ENCODE measurements at places on chromosomes 5 and 9.

DNA sequence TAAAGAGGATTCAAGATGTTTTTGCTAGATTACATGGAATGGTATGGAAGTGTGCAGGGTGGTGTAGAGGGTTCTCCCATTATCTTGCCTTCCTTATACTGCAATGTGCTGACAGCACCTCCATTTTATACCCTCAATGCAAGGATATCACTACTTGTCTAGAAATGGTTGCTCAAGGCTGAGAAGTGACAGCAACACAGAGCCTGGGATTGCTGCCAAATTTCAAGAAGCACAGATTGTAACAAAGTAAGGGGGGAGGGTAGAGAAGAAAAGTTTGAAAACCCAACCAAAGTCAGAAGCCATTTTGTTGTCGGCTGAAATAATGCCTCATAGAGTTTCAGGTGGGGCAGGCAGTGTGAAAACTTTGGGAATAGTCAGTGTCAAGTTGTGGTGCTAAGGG lies 29.8 kb downstream of the PCDHAC2 start:
- no peak for DNase-seq

- no peak for DNase-seq
Observed at GRCh38 chr9:98455256-98456155, 200.1 kb upstream of the TBC1D2 start.

GRCh38 chr5:133691448-133691847 lies 79.1 kb upstream of the FSTL4 start:
- no peak for DNase-seq

DNA sequence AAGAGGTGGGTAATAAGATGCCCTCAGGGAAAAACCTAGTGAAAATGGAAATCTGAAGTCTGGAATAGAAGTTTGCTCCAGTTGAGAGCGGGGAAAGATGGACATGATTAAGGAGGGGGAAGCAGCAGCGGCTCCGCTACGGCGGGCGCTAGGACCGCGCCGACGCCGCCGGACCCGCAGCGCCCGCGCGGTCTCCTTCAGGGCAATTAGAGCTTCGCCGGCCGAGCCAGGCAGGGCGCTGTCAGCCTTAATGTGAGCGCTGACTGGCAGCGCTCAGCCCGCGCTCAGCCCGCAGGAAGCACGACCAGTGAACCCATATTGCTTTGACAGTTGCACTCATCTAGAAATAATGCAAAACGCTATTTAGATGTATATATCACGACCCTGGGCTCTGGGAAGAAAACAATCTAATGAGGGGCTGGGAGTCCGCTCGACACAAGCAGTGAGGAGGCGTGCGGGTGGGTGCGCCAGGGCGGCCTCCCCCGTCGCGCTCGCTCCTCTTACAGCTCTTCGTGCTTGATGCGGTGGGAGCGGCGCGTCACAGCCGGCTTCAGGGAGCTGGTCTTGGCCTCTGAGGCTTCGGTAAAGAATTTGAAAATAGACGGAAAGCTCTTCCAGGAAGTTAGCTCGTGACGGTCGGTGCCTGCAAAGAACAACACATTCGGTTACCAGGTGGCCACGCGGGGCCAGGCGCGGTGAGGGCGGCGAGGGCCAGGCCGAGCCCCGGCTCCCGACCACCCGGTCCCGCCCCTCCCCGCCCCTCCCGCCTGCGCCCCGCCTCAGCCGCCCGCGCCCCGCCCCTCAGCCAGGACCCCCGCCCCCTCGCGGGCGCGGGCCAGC lies 37.7 kb downstream of the NR2F1 start:
- peak; percentile 31 for DNase-seq

DNA sequence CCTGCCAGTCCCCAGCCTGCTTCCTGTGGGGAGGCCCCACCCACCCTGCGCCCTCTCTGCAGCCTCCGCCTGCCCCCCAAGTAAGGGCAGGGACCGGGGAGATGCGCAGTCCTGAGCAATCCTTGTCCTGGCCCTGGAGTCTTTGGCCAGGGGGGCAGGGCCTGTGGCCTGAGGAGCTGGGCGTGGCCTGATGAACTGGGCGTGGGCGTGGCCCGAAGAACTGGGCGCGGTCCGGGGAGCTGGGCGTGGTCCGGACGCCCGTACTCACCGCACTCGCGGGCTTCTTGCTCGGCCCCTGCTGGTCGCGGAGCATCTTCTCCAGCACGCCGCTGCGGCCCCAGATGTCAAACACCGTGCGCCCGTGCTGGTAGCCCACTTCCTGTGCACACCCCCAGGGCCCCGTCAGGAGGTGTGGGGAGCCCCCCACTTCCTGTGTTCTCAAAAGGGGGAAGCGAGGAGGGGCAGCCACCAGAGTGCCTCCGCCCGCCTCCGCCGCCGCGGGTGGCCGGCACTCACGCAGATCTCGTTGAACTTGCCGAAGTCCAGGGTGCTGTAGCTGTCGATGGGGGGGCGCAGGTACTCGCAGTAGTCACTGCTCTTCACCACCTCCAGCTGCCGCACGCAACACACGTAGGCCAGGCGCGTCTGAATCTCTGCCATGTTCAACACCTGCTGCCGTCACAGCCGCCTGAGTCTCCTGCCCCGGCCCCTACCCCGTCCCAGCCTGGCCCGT lies 2.7 kb upstream of the NSMF start:
- peak; percentile 69 for DNase-seq

GRCh38 chr5:139108063-139108824 lies 89.9 kb downstream of the SIL1 start:
- no peak for DNase-seq

DNA sequence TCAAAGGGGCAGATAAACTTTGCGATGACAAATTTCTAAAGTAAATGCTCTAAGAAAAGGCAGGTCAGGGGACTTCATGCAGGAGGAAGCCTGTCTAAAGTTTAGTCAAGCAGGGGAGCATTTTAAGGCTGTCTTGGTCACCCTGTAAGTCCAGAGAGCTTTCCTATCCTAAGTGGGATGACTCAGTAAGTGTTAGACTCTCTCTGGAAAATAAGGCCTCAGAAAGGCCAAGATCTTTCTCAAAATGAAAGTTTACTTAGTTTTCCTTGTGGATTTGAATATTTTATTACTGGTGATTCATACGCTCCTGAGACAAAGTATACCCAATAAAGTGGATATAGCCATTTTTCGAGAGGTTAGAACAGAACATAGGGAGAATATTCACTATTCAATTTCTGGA lies 806.9 kb upstream of the CDH9 start:
- no peak for DNase-seq

DNA sequence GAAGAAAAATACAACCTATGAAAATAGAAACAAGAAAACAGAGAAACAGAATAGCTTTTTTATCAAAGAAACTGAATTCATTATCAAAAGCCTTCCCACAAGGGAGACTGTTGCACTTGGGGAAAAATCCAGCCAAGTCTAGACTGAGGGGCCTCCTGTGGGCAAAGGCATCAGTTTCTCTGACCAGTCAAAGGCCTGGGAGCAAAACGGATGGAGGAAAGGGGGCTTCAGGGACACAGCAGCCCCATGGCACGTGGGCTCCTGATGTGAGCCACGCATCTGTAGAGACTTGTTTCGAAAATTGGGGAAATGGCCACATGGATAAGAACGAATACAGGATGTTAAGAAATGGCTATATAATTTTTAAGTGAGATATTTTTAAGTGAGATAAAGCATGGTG lies 21.1 kb downstream of the ZDHHC11B start:
- DNase-seq = no peak

- no peak for DNase-seq
Observed at GRCh38 chr9:4108754-4109465, 191.0 kb downstream of the GLIS3 start.

DNA sequence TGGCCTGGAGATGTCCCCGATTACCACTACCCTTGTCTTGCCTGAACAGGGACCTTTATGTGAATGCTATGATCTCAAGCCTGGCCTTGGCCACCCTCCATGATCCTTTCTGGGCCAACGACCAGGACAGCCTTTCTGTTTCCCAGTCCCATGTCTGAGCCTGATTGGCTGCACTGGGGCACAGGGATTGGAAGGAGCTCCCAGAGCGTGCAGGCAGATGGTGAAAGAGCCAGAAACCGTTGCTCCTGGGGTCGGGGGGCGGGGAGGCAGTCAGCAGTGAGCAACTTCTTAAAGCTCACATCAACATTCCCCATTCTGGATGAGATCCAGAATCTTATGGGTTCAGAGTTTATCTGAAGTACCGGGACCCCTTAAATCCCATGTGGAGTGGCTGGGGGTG lies 84.4 kb downstream of the INSYN2B start:
- no peak for DNase-seq

GRCh38 chr5:141848744-141849414 lies 29.3 kb downstream of the PCDH1 start:
- peak; percentile 34 for DNase-seq

DNA sequence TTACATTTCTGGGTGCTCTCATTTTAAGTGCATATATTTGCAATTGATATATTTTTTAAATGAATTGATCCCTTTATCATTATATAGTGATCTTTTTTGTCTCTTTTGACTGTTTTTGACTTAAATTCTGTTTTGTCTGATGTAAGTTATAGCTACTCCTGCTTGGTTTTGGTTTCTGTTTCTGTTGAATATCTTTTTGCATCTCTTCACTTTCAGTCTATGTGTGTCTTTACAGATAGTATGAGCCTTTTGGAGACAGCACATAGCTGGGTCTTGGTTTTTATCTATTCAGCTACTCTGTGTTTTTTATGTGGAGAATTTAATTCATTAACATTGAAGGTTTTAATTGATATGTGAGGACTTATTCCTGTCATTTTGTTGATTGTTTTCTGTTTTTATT lies 311.3 kb downstream of the SPATA31D1 start:
- DNase-seq = no peak

GRCh38 chr5:158988987-158989730 lies 110.6 kb downstream of the EBF1 start:
- no peak for DNase-seq

DNA sequence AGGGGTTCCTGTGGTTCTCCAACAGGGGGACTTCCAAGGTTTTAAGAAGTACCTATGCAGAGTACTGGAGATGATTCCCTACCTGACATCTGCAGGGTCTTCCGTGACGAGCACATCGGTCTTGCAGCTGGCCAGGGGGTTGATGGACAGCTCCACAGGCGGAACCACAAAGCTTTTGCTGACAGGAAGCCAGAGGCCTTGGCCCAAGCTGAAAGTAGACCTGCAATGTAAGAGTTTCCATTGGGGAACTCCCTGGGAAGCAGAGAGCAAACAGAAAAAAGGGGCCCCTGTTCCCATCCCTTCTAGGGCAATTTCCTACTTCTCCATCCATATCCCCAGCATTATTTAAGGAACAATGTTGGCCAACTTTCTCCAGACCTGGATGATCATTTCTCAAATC lies 288.0 kb downstream of the TRIM32 start:
- no peak for DNase-seq

GRCh38 chr5:83085106-83085505 lies 7.8 kb downstream of the XRCC4 start:
- no peak for DNase-seq

DNA sequence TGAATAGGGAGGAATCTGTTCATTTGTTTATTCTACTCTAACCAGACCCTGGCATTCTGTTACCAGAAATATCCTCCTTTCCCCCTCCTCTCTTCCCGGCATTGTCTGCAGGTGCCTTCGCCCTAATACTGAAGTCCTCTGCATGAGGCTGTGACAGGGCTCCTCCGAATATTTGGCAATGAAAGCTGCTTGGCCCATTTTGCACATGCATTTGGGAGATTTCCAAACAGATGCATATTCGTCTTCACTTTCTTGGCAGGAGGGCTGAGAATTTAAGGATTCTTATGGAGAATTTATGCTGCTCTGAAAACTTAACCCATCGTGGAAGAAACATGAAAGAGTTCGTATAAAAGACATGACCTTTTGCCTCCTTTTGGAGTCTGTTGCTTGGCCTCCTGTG lies 484.0 kb downstream of the ZNF608 start:
- no peak for DNase-seq

- DNase-seq = no peak
Observed at GRCh38 chr5:43119771-43120170, 943 bp upstream of the ZNF131 start.

DNA sequence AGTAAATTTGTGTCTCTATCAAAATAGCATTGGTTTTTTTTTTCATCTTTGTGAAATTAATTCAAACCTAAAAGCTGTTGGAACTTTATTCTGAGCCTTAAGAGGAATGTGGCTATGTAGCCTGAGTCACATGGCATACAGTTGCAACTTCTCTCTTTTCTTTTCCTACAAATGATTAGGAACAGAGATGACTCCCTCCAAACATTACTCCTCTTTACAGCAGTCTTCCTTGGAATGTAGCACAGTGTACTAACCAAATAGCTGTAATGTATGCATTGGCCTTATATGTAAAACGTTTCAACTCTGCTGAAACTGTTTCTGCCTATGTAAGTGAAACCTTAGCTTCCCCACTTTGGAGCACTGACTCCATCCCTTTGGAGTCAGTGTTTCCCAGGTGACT lies 100.9 kb upstream of the MAP1B start:
- no peak for DNase-seq

- DNase-seq = no peak
Observed at GRCh38 chr9:89518466-89519365, 20.8 kb upstream of the SEMA4D start.

GRCh38 chr5:68176802-68177479 lies 38.6 kb upstream of the PIK3R1 start:
- DNase-seq = no peak

- DNase-seq = no peak
Observed at GRCh38 chr9:101601904-101602765, 7.4 kb upstream of the PPP3R2 start.

DNA sequence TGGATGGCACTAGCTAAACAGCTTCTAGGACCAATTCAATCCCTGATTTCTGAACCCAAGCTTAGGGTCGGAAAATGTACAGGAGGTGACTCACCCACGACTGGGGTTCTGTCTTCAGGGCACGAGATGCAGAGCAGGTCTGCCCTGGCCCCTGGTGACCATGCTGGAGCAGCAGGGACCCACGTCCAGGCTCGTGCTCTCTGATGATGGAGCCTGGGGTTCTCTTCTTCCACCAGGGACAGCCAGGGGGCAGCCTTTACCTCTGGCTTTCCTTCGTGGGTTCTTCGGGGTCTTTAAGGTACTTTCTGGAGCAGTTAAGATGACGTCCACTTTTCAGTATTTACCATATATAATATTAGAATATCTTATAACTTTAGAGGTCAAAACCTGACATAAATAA lies 2.1 kb downstream of the CFAP77 start:
- DNase-seq = no peak
